Astrocyte of the cerebellum (primary cell): ENCODE measurements at places on chromosomes 1 and 21.
A peak's percentile ranks its signal among the peaks of the same experiment; 100 is the strongest.

GRCh38 chr1:92944901-92945747 is 16.1 kb downstream of the DIPK1A start:
- DNase-seq: no peak

- DNase-seq: no peak
Measured at GRCh38 chr1:25710583-25711347, 89.2 kb upstream of the SELENON start.

- DNase-seq: no peak
Measured at GRCh38 chr1:62735491-62736171, 47.4 kb upstream of the DOCK7 start.

DNA sequence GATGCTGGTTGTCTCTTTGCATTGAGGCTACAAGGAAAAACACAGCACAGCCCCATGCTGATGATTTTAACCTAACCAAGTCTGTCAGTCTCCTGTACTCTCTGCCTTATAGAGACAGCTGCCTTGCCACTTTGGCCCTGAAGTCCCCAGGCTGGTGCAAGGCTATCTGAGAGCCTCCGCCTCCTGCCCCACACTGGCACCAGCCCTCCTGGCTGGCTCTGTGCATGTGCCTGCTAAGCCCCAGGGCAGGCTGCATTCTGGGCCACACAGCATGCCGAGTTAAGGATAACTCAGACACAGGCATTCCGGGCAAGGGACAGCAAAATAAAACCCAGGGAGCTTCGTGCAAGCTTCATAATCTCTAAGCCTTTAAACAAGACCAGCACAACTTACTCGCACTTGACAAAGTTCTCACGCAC is 910 bp downstream of the RUNX1 start:
- no peak for DNase-seq

DNA sequence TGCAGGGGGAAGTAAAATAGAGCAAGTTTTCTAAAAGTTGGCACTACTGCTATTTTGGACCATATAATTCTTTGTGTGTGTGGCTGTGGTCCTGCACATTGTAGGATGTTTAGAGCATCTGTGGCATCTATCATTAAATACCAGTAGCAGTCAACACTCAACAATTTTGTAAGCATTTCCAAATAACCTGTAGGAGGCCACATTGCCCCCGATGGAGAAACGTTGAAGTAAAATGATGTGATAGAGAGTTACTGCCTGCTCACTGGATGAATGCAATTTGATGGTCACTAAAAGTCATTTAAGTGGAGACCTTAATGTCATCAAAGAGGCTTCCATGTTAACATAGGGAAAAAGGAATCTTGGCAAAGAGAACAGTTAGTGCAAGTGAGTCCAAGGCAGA is 560.8 kb downstream of the NEGR1 start:
- DNase-seq: no peak

DNA sequence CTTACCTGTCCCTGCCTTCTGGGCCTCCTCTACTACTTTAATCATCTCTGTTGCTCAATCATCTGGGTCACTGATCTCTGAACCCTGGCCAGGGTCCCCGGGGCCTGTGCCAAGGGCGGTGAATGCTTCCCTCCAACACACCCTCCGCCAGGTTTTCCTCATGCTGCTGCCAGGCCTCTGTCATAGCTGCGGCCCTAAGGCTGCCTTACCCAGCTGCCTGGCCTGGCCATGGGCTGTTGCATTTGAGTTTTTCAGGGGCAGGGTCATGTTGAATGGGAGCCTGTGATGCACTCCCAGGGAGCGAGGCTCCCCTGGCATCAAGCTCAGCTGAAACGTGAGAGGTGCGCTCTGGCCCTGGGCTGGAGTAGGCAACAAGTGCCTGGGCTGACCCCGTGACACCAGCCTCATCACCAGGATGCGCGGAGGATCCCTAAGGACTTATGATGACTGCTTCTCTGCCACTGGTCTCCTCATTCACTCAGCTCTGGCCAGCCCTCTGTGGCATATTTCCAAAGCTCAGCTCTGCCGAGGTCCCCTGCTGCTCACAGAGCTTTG is 7.6 kb downstream of the EDN2 start:
- no peak for DNase-seq

DNA sequence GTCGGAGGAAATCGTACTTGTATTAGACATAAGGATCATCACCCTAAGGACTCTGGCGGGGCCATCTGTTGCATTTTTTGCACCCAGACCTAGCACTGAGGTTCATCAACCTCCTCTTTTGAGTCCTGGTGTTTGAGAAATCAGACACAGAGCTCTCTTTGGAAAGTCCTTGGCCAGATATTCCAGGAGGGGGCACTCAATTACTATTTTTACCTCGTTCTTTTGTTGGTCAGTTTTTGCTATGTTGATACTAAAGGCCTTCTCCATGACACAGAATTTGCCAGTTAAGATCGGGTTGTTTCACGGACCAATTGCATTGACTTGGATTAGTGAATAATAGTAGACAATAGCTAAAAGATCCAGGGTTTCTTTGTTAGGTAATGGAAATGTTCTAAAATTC is 711.2 kb downstream of the KCNT2 start:
- DNase-seq: no peak

DNA sequence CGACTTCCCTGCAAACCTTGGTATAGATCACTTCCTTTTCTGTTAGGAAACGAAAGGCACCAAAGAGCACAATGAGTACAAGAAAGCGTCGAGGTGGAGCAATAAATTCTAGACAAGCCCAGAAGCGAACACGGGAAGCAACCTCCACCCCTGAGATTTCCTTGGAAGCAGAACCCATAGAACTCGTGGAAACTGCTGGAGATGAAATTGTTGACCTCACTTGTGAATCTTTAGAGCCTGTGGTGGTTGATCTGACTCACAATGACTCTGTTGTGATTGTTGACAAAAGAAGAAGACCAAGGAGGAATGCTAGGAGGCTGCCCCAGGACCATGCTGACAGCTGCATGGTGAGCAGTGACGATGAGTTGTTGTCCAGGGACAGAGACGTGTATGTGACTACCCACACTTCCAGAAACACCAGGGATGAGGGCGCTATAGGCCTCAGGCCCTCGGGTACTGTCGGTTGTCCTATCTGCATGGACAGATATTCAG is 18.5 kb downstream of the FAM89A start:
- no peak for DNase-seq

- DNase-seq: no peak
Measured at GRCh38 chr1:103958699-103959098, 209.0 kb downstream of the AMY1C start.

- peak; percentile 45 for DNase-seq
Measured at GRCh38 chr1:222171005-222171404, 376.9 kb downstream of the HHIPL2 start.

- no peak for DNase-seq
Measured at GRCh38 chr21:45548711-45549491, 6.7 kb upstream of the SLC19A1 start.

DNA sequence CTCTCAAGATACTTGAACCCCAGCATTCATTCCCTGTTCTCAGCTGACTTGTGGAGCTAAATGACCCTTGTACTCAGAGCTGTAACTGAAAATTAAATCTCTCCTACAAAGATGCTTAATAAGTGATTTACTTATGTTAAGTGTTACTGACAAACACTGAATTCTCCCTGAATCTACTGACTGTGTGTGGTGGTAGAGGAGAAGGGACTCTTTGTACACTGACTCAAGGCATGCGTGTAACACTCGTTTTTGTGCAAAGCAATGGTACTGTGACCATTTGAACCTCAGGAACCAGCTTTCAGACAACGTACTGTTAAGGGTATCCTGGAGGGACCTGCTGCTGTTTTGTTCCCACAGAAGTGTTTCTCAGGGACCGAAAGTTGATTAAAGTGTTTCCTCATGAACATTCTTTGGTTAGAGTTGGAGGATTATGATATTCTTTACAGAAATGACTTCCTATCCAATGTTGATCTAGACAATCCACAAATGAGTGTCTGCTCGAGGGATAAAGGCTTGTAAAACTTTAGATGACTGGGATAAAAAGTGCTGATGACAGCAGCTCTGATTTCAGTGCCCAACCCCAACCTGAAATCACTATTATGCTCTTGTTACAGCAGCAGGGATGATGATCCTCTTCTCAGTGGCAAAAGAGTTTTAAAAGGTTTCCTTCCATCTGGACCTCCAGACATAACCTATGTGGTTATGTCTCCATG is 12.8 kb downstream of the RGL1 start:
- DNase-seq: no peak

DNA sequence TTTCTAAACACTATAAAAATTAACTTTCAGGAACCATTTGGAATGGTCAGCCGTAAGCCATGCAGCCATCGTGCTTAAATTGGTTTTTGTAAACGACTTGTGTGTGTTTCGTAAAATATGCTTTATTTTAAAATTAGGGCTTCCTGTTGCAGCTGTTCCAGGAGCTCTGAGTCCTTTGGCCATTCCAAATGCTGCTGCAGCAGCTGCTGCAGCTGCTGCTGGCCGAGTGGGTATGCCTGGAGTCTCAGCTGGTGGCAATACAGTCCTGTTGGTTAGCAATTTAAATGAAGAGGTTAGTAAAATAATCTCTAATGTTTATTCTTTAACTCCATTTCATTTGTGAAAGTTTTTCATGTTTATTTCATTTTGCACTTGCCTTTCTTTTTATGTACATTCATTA is 83.1 kb downstream of the PTBP2 start:
- no peak for DNase-seq

DNA sequence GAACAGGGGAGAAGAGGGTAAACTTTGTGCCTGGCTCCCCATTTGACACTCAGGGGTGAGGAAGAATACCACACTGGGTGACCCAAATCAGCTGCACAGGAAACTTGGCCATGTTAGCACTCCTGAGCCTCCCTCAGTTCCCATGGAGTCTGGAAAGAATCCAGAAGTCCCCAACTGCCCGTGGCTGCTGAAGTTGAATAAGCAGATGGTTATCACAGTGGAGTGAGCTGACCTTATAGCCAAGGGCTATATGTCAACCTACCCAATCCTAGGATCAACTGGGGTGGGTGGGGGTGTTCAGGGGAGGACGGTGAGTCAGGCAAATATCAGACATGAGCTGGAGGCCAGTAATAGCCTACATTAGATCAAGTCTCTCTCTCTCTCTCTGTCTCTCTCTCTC is 20.4 kb downstream of the KCNH1 start:
- DNase-seq: no peak

GRCh38 chr1:174976436-174977108 is 23.2 kb upstream of the CACYBP start:
- no peak for DNase-seq

DNA sequence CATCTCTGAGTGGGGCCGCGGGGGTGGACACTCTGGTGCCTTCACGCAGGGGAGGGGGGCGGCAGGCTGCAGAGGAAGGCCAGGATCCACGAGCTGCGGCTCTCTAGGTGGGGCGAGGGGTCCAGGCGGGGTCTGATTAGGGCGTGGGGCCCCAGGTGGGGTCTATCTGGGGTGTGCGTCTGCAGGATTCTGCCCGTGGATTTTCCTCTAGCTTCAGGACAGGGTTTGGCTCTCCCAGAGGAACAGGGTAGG is 6.3 kb downstream of the JMJD4 start:
- no peak for DNase-seq

DNA sequence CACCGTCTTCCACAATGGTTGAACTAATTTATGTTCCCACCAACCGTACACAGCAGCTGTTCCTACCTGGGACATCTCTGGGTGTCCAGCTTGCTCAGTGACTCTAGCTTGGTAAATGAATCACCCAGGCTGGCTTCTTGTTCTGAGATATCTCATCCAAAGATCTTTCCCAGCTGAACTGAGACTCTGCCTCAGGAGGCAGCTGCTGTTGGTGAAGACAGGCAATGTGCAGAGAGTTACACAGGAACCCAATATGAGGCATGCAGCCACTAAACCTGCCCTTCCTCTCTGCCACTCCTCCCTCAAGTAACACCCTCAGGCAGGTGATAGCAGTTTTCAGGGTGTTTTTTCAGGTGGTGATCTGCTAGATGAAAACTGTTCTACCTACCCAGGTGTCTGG is 14.0 kb upstream of the FOXO6 start:
- DNase-seq: no peak

GRCh38 chr1:38121231-38121680 is 74.7 kb upstream of the POU3F1 start:
- DNase-seq: no peak

- no peak for DNase-seq
Measured at GRCh38 chr1:167755654-167756053, 33.9 kb downstream of the MPZL1 start.

- no peak for DNase-seq
Measured at GRCh38 chr1:231871878-231872277, 245.3 kb downstream of the DISC1 start.

DNA sequence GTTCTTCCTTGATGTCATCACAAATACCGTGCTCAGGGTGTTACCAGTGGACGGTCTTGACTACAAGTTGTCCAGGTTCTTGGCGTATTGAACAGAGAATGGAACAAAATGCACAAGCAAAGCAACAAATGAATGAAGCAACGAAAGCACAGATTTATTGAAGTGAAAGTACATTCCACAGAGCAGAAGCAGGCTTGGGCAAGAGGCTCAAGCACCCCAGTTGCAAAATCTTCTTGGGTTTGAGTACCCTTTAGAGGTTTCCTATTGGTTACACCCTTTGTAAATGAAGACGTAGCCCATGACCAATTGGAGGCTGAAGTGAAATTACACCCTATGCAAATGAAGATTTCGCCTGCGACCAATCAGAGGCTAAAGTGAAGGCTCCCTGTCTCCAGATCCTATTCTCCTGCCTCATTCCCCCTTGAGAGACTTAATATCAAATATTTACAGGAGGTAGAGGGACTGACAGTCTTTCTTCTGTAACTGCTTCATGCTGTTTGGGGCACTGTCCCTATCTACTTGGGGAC is 38.3 kb downstream of the YY1AP1 start:
- DNase-seq: no peak

DNA sequence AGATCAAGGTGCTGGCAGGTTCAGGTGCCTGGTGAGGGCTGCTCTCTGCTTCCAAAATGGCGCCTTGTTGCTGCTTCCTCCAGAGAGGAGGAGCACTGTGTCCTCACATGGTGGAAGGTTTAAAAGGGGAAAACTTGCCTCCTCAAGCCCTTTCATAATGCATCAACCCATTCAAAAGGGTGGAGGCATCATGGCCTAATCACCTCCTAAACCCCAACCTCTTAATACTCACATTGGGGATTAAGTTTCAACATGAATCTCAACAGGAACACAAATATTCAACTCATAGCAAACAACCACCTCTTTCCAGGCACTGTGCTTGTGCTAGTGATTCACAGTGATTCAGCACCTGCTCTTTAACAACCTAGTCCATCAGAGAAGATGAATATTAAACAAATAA is 4.2 kb downstream of the S100A12 start:
- DNase-seq: no peak
